Cardiac septum (tissue), 1 donor: ENCODE measurements at places on chromosomes 7 and 10.

DNA sequence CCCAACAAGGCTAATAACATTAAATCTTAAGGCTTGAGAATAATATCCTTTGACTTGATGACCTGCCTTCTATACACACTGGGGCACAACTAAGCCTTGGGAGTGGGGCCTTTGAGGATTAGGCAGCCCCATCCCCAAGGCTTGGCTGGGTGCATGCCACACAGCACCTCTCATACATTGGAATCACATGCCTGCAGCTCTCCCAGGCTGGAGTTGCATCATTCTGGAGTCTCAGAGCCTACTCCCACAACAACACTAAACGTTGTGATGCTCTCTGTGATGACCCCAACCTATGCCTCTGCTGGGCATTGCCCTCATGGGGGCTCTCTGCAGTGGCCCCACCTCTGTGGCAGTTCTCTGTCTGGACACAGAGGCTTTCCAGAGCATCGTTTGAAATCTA is 31.9 kb upstream of the SGCE start:
- no peak for DNase-seq

DNA sequence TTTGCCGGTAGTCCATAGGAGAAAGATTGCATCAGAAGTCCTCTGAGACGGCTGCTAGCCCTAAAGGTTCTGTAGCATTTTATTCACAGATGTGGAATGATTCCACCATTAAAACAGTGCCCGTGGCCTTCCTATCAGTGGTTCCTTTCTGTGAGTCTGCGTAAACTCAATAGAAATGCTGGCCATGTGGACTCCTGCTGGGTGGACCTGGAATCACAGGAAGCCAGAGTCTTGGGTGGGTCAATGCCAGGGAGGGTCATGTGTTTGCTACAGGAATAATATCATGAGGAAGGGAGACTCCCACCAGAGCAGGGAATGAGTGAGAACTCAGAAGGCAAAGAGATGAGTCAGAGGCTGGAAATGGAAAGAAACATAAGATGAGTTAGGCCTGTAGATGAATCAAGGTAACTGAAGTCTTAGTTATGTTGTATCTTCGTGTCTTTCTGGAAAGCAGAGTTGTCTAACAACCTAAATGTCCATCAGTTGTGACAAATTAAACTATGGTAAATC is 410.4 kb upstream of the AUTS2 start:
- DNase-seq = no peak

- DNase-seq = no peak
These were observed 3.5 kb downstream of the ZP3 start for GRCh38 chr7:76428149-76428823.

DNA sequence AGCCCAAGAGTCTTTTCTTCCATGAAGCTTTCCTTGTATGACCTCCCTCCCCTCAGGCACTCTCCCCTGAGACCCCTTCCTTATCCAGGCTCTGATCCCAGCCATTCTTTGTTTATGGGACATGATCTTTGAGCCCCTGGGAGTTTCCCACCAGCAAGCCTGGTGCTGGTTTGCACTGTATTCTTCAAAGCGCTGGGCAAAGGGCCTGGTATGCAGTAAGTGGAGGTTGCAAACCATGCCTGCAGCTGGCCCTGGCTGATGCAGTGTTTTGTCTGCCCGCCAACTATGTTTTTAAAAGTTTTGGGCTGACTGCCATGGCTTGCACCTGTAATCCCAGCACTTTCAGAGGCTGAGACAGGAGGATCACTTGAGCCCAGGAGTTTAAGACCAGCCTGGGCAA is 6.8 kb upstream of the NODAL start:
- no peak for DNase-seq

GRCh38 chr10:123847686-123848432 is 43.7 kb downstream of the CPXM2 start:
- no peak for DNase-seq

DNA sequence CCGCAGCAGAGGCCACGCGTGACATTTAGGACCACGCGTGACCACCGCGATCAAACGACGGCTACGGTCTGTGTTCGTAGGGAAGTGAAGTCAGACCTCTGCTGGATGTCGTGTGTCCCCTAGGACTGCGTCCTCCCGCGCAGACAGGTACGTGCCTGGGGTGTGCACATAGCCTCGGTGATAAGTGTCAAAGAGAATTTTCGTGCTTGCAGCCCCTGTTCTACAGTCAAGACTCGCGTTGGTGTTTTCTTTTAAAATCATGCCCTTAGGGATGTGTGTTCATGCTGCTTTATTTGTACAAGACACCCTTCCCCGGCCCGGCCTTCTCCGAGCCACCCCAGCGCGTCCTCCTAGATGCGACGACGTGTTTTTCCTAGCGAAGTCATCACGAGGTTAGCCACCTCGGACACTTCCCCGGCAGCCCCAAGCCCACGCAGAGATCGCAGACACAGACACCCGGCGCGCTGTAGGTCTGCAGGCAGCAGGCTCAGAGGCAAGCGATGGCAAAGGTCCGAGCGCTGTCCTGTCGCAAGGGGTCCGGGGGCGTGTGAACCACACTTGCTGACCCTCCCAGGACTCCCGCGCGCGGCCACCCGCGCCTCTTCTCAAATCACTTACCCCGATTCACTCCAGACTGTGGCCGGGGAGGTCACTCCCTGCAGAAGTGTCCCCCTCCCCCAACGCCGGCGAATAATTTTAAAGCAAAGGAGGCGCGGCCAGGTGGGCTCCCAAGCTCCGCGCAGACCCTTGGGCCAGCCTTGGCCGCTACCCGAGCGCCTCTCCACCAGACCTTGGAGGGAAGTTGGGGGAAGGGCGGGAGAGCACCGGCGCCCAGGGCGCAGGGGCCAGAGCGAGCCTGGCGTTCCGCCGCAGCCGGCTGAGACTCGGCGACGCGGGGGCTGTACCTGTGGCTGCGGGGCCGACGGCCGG is 552 bp downstream of the MKX start:
- no peak for DNase-seq

- DNase-seq = no peak
These were observed 14.9 kb upstream of the PAXIP1 start for GRCh38 chr7:155017834-155018233.

DNA sequence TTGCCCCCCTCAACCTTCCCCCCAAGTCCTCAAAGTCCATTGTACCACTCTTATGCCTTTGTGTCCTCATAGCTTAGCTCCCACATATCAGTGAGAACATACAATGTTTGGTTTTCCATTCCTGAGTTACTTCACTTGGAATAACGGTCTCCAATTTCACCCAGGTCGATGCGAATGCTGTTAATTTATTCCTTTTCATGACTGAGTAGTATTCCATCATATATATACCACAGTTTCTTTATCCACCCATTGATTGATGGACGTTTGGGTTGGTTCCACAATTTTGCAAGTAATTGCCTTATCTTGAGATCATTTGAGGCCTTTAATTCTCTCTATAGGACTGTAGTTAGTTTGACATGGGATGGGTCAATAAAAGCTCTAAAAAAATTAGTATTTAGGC is 124.7 kb downstream of the ARL4A start:
- no peak for DNase-seq

DNA sequence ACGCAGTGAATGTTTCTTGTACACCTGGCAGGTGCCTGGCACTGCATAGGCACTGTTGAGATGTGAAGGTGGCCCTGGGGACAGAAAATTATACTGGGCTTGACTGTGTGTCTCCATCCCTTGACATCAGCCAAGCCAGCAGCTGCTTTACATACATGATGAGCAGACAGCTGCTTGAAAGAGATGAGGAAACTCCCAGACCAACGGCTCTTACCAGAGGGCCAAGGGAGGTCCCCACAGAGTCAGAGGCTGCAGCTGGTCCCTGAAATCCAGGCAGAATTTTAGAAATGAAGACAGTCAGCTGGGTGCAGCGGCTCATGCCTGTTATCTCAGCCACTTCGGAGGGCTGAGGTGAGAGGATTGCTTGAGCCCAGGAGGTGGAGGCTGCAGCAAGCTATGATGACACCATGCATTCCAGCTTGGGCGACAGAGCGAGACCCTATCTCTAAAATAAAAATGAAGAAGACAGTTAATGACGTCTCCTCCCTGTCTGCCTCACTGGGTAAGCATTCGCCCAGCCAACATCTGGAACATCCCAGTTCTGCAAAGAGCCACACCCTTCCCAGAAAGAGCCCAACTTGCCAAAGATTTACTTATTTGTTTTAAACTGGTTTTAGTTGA is 17.6 kb downstream of the LIMK1 start:
- DNase-seq = no peak

DNA sequence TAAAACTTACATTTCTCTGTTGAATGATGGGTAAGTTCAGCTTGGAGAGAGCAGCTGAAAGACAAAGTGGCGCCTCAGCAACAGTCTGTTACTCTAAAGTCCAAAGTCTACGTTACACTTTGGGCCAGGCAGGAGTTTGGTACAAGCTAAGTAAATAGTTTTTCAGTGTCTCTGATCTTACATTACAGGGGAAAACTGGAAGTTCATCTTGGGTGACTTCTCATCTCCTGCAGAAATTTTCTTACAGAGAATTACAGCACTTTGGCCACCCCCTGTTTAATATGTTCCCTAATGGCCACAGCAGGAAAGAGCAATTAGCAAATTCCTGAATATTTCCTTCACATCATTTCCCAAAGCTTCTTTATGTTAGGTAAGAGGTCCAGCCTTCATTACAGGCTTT is 67.1 kb downstream of the ABCC2 start:
- DNase-seq = no peak

GRCh38 chr7:133830081-133830480 is 297.1 kb upstream of the LRGUK start:
- no peak for DNase-seq

DNA sequence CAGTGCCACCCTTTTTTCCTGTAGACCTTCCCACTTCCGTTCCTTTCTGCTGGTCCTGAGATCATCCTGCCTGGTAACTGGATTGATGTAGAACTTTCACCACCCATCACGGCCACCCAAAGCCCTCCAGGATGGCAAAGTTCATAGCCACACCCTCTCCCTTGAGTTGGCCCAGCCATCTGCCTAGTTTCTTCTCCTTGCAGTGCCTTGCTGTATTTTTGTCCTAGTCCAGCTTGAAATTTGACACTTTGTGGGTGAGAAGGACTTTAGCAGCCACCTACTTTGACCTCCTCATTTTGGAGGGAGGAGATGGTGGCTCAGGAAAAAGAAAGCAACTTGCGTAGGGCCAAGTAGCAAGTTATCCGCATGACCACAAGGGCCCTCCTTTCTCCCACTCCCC is 140.7 kb downstream of the BUB3 start:
- DNase-seq = peak; percentile 66

GRCh38 chr10:78162853-78163252 is 129.2 kb downstream of the RPS24 start:
- DNase-seq = no peak

DNA sequence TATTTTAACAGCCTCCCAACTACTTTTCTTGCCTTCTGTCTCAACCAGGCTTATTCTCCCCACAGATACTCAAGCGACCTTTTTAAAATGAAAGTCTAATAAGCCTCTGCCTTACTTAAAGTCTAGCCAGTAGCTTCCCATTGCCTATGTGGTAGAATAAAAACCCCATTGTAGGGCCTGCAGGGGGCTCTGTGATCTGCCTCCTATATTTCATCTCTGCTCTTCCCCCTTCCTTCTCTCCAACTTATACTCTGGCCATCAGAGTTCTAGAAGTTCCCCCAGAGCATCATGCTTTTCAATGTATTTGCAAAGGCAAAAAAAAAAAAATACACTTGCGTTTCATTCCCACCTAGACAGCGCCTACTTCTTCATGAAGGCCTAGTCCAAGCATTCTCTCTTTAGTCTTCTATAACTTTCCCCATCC is 167.7 kb upstream of the ADO start:
- no peak for DNase-seq

DNA sequence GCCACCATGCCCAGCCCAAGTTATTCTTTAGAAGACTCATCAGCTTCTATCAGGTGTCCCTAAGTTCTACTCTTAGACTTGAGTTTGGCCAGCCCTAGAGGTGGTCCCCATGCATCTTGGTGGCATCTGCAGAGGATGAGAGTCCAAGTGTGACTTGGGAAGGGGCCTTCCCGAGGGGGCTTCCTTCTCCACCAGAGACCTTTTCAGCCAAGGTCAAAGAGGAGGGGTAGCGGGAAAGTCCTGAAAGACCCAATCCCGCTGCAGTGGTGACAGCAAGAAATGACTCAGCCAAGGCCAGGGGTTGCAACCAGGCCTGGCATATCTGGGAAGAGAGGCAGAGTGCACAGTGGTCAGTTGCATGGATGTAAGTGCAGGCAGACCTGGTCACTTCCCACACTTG is 61.7 kb upstream of the MGMT start:
- no peak for DNase-seq

- DNase-seq = no peak
These were observed 46.7 kb downstream of the CAMK1D start for GRCh38 chr10:12396093-12396492.

GRCh38 chr7:28807396-28807994 is 150.6 kb downstream of the TRIL start:
- DNase-seq = no peak

- DNase-seq = no peak
These were observed 120.7 kb upstream of the FAM3C start for GRCh38 chr7:121516821-121517220.

DNA sequence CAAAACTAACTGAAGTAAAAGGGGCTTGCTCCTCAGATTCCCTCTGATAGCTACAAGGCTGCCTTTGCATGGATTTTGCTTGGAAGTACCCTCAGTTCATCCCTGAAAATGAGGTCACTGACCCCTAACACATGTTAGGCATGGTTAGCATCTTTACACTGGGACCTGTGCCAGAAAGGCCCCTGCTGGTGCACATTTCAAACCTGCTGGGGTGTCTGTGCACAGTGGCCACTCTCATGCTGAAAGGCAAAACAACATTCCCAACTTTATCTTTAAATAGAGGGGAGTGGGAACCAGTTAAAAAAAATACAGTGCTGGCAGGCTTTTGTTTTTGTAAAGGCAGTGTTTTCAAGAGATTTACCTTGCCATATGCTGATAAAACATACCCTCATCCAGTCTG is 99.1 kb downstream of the ANK3 start:
- no peak for DNase-seq

GRCh38 chr10:24453404-24453830 is 244.5 kb downstream of the KIAA1217 start:
- DNase-seq = no peak

DNA sequence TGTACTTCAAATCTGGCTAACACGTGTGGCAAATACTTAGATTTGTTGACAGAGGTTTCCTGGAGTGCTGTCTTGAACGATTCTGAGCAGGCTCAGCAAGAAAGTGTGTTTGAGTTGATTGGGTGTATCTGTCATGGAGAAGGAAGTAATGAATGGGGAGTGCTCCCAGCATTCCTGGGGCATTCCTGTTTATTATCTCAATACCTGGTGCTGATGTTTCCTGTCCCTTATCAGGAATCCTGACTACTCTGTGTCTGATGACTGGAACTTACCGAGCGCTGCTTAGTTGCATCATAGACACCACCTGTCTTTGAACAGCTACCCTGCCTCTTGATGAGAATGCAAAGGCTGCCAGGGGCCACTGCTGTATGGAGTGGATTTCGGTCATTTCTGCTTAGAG is 41.0 kb upstream of the TMEM248 start:
- DNase-seq = no peak

- peak; percentile 90 for DNase-seq
These were observed 1.7 kb upstream of the SH2B2 start for GRCh38 chr7:102284891-102285539.

- no peak for DNase-seq
These were observed 77.1 kb downstream of the MTPN start for GRCh38 chr7:135900065-135900546.

- DNase-seq = no peak
These were observed 193.8 kb upstream of the DPP6 start for GRCh38 chr7:153858355-153858754.
